NCI-H524 (cell line): ENCODE measurements at places on chromosomes 3 and 15.

- DNase-seq: no peak
Observed at GRCh38 chr15:88658972-88659931, 20.4 kb downstream of the ISG20 start.

GRCh38 chr3:1907911-1908310, 190.8 kb upstream of the CNTN4 start:
- DNase-seq: no peak

DNA sequence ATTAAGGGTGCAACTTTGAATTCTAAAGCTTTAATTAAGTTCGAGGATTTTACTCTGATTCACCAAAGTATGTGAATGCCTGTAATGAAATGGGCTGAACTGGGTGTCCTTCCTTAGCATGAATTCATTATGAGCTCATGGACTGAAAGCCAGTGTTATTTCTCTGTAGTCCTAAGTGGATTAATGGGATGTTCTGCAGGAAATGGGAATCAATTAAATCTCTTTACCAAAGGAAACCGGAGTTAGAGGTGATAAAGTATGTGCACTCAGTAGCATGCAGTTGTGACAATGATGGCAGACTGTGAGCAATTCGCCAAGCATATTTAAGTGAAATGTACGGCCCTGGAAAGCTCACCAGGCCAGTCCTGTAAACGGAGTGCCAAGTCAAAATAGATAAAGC, 138.7 kb downstream of the CHL1 start:
- no peak for DNase-seq

- no peak for DNase-seq
Observed at GRCh38 chr3:134334901-134335280, 39.4 kb downstream of the AMOTL2 start.

- no peak for DNase-seq
Observed at GRCh38 chr3:115975796-115976195, 352.5 kb downstream of the GAP43 start.

DNA sequence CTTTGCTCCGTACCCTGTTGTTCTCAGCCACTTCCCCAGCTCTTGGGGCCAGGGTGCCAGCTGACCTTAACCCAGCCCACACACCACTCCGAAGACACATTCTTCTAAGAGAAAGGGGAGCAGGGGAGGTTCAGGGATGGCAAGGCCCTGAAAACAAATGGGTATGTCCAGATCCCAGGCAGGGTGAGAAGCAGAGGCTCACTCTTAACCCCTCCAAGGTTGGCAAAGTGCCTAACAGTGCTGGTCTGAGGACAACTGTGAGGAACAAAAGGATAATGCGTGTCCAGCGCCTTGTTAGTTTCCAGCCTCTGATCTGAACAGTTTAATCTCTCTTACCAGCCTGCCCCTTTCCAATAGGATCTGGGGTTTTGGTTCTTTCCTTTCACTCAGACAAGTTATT, 1.5 kb downstream of the TMEM44 start:
- no peak for DNase-seq

- peak; percentile 27 for DNase-seq
Observed at GRCh38 chr3:53216723-53217122, 39.1 kb downstream of the TKT start.

DNA sequence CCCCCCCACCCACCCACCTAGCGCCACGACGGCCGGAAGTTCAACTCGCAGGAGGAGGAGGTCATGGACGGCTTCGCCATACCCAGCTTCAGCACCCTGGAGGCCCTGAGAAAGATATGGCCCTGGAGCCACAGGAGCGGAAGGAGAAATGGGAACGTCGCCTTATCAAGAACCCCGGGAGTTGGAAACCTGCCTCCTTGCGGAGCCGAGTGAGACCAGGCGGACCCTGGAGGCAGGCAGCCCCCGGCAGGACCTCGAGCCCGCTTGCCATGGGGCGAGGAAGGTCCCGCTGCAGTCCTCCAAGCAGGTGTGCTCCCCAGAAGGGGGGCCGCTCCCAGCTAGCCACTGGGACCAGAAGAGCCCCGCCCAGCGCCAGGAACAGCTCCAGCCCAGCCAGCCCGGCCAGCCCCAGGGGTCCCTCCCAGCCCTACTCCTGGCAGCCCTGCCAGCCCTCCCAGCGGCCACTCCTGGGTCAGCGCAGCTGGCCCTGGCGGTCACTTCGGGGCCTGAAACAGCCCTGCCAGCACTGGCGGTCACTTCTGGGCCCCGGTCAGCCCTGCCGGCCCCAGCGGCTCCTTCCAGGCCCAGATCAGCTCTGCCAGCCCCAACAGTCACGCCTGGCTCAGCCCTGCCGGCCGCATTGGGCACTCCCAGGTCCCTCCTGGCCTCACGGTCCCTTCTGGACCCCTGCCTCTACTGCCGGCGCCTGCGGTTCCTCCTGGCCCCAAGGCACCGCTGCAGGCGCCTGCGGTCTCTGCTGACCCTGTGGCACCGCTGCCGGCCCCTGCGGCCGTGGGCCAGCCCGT, 10.3 kb upstream of the ROPN1B start:
- no peak for DNase-seq

GRCh38 chr3:81218023-81218422, 543.4 kb downstream of the GBE1 start:
- peak; percentile 7 for DNase-seq

DNA sequence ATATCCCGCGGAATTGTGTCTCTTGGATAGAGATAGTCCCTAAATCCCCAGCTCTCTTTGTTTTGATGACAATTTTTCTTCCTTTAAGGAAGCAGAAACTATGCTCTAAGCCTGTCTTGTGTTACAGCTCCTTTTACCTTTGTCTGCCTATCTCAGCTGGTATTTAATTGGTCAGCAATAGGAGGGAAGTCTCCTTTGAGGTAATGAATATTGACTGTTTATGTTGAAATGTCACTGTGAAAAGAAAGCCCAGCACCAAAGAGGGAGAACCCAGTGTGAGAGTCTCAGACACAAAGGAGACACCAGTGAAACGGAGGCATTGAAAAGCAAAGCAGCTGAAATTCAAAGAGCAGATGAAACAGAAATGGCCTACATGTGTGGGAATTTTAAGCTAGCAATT, 372.6 kb downstream of the NR2F2 start:
- DNase-seq: no peak

GRCh38 chr15:27701014-27701413, 398.1 kb downstream of the OCA2 start:
- no peak for DNase-seq

GRCh38 chr3:10957976-10958749, 34.4 kb upstream of the SLC6A1 start:
- peak; percentile 28 for DNase-seq

DNA sequence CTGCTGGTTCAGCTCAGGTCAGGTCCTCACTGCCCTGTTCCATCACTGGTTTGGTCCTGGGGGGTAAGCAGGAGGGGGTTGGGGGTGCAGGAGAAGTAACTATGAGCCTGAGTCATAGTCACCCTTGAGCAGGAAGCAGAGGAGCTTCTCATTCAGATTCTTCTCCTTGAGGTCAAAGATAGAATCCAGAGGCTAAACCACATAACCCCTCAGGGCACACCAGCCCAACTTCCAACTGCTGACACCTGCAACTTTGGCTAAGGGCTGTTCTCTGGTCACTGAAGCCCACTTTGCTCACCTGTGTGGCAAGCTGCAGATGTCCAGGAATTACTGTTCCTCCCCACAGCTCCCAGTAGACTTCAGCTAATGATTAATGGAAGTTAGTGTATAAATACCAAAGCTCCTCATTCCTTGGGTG, 48.8 kb upstream of the LRRFIP2 start:
- DNase-seq: no peak

GRCh38 chr3:21446027-21446426, 305.0 kb downstream of the ZNF385D start:
- DNase-seq: no peak

- no peak for DNase-seq
Observed at GRCh38 chr3:59084583-59084982, 34.8 kb upstream of the CFAP20DC start.

DNA sequence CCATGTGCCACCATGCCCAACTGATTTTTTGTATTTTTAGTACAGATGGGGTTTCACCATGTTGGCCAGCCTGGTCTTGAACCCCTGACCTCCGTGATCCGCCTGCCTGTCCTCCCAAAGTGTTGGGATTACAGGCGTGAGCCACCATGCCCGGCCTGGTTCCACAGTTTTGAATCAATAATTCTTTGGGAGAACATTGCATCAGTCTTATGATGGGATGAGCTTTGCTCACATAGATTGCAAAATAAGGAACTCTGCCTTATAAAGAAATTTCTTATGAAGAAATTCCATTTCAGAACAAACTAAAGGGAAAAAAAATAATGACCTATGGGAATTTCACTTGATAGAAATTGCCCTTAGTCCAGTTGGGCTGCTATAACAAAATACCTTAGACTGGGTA, 15.8 kb upstream of the TMPRSS7 start:
- no peak for DNase-seq

DNA sequence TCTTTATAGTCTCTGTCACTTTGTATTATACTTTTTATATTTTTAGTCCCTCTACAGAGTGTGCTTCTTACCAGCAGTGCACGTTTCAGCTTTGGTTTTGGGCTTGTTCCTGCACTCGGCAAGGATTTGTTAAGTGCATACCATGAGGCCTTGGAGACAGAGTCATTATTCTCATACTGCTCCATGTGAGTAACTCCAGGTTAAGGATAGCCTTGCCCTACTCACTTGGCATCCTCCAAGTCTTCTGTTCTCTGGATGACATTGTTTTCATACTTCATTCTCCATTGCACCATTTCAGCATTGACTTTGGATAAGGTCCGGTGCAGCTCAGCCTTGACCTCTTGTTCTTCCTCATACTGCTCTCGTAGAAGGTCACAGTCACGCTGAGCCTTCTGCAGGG, 96.4 kb downstream of the MYH15 start:
- DNase-seq: no peak

- no peak for DNase-seq
Observed at GRCh38 chr3:193130576-193130975, 110.4 kb upstream of the PLAAT1 start.

DNA sequence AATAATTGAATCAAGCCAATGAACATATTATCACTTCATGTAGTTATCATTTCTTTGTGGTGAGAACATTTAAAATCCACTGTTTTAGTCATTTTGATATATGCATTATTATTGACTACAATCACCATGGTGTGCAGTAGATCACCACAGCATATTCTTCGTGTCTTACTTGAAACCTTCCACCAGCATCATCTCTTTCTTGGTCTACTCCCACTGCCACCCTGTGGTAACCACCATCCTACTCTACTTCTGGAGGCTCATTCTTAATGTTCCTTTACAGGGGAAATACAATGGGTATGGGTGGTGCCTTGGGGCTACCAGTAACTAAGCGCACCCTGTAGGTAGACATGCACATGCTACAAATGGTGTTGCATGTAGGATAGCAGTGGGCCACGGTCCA, 25.4 kb downstream of the PXK start:
- DNase-seq: no peak

- no peak for DNase-seq
Observed at GRCh38 chr3:123290107-123290930, 88.6 kb downstream of the SEC22A start.
